H1 (cell line): ENCODE measurements at places on chromosomes 6 and 20.

DNA sequence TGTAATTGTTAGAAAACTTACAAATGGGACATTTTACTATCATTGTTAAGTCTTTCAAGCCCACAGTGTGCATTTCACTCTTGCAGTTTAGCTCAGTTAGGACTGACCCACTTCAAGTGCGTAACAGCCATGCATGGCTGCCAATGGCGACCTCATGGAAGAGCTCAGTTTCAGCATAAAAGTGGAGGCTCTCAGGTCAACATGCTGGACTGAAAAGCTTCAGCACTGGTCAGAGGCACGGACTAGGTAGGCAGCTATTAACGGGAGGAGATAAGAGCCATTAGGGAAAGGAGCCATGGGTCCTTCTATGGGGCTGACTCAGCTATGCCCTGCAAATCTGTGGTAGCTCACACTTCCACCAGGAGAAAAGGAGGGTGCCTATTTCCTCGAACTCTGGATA, 101.8 kb downstream of the TTLL2 start:
- no peak for DNase-seq

- DNase-seq = no peak
These were observed 3.1 kb downstream of the PXDC1 start for GRCh38 chr6:3748208-3749066.

GRCh38 chr6:52505726-52506409, 71.0 kb downstream of the TRAM2 start:
- DNase-seq = no peak

DNA sequence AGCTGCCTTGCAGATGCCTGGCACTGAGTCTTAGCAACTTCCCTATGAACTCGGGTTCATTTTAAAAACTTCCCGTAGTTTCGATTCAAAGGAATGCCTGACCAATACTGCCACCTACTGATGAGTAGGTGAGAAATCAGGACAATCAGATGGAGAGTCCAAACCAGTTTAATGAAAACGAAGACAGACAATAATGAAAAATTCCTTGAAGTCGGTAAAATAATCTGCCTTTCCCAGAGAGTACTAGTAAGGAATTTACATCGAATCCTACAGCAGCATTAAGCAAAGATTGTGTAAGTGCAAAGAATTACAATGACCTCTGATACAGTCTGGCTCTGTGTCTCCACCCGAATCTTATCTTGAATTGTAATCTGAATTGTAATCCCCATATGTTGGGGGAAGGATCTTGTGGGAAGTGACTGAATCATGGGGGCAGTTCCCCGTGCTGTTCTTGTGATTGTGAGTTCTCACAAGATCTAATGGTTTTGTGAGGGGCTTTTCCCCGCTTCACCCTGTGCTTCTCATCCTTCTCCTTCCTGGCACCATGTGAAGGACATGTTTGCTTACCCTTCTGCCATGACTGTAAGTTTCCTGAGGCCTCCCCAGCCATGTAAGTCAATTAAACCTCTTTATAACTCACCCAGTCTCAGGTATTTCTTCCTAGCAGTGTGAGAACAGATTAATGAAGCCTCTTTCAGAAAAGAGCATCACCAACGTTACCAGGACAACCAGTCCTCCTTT, 134.4 kb downstream of the ARHGAP18 start:
- no peak for DNase-seq

- DNase-seq = no peak
These were observed 53.3 kb upstream of the HFE start for GRCh38 chr6:26033941-26034354.
